ENCODE measurements at places on chromosomes 5 and 9. TPM values are rescaled to one million over a fixed set of nuclear protein-coding genes. Genes with fewer than 3 reads are reported as not detected.

PRKACG gene
- not detected for total RNA-seq

SLCO6A1 gene
- not detected for total RNA-seq

- no peak for DNase-seq
These were observed 92.2 kb downstream of the DOCK8 start for GRCh38 chr9:306907-307306.

DNA sequence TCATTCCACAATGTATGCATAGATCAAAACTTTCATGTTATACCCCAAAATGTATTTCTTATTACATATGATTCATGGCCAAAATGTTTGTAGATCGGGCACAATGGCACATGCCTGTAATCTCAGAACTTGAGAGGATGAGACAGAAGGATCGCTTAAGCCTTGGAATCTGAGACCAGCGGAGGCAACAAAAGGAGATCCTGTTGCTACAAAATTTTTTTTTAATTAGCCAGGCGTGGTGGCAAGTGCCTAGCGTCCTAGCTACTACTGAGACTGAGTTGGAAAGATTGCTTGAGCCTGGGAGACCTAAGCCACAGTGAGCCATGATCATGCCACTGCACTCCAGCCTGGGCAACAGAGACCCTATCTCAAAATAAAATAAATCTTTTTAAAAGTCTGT, 89.9 kb downstream of the MAPKAP1 start:
- no peak for DNase-seq
